ENCODE measurements at places on chromosomes 5 and 9.

GRCh38 chr5:83924171-83924570, 203.5 kb upstream of the HAPLN1 start:
- no peak for DNase-seq

DNA sequence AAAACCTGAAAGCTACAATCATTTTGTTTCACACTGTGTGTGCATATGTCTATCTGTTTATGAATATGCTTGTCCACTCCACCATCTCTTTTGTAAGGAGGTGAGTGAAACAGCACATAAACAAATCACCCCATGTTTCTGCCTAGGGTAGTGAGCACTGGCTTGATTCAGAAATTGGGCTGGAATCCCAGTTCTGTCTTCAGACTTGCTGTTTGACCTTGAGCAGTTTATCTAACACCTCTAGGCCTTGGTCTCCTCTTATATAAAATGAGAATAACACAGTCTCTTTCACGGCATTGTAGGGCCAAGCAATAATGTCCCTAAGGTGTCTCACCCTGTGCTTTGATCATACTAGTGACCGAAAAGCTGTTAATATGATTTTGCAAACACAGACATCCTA, 61.2 kb downstream of the ZNF366 start:
- no peak for DNase-seq

GRCh38 chr5:9447691-9448090, 98.2 kb downstream of the SEMA5A start:
- no peak for DNase-seq

DNA sequence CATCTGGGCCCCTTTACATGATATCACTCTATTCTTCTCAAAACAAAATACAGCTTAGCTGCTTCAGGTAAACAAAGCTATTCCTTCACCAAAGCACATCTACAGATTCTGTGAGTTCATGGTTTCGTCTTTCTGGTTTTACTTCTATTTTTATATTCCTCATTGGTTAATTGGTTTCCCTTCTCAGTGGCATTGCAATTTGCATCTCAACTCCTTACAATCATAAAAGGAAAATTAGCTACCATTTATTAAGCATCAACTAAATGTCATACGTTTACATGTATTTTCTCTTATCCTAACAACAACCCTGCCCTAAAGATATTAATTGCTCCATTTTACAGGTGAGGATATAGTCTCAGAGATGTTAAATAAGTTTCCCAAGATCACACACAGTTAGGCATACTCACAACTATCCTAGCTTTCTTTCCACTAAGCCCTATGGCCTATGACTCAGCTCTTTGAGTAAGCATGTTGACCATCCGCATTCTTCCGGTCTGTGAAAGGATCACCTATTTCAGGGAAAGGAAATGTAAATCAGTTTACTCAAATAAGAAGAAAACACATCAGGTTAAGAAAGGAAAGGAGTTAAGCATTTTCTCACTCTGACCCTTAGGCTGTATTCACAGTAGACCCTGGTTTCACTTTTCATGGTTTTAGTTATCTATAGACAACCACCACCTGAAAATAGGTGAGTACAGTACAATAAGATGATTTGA, 146.1 kb downstream of the CAAP1 start:
- DNase-seq = no peak

DNA sequence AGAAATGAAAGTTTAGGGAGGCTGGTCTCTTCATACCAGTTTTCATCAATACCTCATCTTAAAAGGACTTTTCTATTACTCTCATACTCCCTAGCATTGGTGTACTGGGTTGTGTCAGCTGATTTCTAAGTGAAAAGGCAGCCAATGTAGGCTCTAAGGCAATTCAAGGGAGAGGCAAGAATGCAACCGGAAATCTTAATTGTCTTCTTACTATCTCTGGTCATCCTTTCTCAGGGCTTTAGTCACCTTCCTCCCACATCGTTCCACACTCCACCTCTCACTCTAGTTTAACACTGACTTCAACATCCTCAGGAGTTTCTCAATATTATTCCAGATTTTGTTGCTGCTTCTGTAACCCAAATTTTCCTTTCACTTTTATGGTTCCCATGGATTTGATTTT, 281.8 kb upstream of the RFX3 start:
- no peak for DNase-seq

- no peak for DNase-seq
Observed at GRCh38 chr5:92505925-92506324, 1075.1 kb downstream of the NR2F1-AS1 start.

DNA sequence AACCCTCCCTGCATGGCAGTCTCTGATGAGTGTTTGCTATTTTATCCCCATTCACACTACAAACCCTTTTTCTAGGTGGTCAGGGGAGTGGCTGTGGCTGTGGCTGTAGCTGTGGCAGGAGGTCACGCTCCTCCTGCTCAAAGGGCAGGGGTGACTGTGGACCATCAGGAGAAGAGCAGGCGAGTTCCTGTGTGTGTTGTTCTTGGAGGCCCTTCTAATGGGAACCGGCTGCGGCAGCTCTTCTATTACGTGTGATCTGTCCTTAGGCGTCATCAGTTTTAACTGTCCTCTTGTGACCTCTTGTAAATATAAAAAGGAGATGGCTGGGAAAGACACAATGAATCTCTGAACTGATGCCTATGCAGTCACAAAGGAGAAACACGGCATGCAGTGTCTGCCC, 65.1 kb downstream of the ANKH start:
- DNase-seq = no peak

DNA sequence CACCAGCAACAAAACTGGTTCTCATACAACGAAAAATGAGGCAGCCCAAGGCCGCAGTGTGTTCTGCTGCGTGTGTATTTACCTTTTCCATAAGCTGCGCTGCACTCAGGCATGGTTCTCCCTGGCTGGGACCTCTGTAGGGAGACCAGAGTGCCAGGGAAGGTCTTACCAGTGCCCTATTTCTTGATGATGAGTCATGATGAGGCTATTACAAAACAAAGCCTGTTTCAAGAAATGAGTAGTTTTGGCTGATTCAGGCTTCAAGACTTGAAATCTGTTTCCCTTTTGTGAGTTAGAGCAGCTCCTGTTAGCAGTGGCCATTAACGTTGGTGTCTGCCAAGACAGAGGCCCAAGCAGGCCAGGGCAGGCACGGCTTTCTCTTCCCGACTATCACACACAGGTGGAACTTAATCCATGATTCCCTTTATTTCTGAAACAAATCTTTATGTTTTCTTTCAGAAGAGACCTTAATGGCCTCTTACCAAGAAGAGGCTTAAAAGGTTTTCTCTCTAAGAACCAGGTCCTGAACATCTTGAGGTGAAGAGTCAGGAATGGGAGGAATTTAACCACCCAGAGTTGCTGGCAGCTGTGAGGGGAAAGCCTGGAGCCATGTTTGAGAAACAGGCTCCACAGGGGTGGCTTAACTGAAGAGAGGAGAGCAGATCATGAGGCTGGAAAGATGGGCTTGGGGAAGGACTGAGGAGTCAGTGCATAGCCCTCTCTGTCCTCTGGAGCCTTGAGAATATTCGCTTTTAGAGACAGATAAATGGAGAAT, 41.4 kb upstream of the TIFAB start:
- no peak for DNase-seq

GRCh38 chr9:96376891-96377874, 6.3 kb downstream of the SLC35D2 start:
- DNase-seq = no peak

- DNase-seq = peak; percentile 38
Observed at GRCh38 chr9:35490155-35490909, 421 bp downstream of the RUSC2 start.

DNA sequence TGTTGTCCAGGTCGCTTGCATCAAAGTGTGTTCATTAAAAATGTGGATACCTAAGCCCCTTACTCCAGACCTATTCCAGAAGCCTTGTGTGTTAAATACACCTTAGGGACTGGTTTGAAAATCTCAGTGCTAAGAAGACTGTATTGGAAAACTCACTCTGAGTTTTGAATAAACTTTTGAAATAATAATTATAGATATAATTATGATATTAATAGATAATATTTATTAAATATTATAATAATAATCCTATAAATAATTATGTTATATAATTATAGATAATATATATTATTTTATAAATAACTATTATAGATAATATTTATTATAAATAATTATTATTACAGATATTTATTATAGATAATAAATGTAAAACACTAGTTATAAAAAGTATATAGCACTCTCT, 165.3 kb downstream of the ARRDC3 start:
- DNase-seq = no peak

- DNase-seq = no peak
Observed at GRCh38 chr5:163888366-163888765, 382.9 kb downstream of the MAT2B start.

GRCh38 chr5:176560364-176560763, 11.2 kb downstream of the CDHR2 start:
- DNase-seq = no peak

GRCh38 chr5:149002053-149002452, 60.8 kb downstream of the SH3TC2 start:
- no peak for DNase-seq

- DNase-seq = peak; percentile 73
Observed at GRCh38 chr9:7910426-7911020, 110.9 kb upstream of the DMAC1 start.

DNA sequence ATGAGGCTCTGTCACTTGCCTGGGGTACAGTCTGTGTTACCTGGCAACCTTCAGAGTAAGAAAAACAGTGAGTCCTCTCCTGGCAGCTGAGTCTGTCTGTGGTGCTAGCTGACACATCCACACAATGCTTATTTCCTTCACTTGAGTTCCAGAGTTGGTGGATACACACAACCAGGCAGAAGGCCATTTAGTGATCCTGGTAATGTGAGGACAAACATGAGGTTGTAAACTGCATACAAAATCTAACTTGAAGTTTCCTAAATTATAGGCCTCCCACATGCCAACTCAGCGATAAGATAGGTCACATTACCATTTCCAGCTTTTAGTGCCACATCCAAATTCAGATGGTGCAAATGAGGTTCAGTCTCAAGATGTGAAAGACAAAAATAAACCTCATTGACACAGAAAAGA, 125.5 kb downstream of the DCP2 start:
- no peak for DNase-seq

DNA sequence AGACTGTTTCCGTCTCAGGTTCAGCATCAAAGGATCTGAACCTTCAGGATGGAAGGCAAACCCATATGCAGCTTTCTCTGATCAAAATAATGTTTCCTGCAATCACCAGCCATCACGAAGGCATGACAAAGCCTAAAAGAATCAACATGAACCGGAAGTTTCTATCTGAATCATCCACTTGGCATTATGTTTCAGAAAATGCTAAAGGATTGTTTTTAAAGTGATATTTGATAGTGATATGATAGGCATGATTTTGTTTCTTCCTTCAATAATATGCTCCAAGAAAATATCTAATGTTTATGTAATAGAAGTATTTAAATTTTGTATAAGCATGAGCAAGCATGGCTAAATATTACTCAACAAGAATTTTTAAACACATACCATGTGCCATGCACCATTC, 219.6 kb downstream of the PLK2 start:
- no peak for DNase-seq

DNA sequence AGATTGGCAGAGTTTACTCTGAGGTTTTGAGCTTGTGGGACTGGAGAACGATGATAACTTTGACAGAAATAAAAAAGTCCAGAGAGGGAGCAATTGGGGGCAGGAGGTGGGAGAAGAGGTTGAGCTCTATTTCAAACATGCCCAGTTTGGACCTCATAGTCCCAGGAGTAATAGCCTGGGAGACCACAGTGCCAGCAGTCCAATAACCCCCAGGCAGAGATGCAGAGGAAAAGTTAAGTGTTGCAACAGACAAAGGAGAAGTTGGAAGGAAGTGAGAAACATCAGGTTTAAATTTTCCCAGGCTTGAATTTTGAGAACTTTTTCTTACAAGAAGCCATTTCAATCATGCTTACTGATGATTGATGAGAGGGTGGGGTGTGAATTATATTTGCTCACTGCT, 117.0 kb upstream of the GHR start:
- no peak for DNase-seq

- no peak for DNase-seq
Observed at GRCh38 chr5:97383996-97384395, 200.9 kb upstream of the RIOK2 start.

DNA sequence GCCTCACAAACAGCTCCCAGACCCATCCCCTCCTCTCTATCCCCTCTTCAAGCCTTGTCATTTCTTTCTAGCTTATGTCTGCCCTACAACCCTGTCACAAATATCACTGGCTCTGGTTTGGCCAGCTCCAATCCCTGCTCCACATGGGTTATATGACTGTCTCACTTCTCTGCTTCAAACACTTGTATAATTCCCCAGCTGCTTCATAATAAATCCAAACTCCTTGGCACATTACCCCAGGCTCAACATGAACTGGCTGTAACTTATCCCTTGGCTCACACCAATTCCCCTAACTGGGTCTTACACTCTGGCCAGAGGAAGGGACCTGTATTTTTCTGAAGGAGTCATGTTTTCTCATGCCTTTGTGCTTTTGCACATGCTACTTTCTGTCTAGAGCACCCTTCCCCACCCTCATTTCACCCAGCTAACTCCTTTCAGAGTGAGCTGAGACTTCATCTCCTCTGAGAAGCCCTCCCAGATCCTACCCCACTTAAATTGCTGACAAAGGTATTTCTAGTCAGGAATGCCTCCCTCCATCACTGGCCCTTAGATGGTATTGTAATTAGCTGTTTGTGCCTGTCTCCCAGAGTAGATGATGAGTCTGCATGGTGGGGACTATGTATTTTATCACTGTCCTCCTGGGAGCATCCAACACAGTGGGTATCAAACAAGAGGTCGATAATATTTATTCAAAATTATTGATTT, 5.3 kb downstream of the PRXL2C start:
- no peak for DNase-seq

GRCh38 chr9:100167915-100168654, 69.0 kb downstream of the INVS start:
- no peak for DNase-seq

DNA sequence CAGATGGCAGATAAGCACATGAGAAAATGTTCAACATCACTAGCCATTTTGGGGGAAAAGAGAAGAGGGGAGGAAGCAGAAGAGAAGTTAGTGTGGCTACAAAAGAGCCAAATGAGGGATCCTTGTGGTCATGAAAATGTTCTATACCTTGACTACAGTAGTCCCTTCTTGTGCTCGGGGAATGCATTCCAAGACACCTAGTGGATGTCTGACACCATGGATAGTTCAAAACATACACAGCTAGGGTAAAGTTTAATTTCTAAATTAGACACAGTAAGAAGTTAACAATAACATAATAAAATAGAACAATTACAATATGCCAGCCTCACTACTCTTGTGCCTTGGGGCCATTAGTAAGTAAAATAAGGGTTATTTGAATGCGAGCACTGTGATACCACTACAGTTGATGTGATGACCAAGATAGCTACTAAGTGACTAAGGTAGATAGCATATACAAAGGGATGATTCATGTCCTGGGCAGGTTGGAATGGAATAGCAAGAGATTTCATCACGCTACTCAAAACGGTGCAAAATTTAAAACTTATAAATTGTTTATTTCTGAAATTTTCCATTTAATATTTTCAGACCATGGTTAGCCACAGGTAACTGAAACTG, 344.1 kb downstream of the NR2F1-AS1 start:
- DNase-seq = no peak

DNA sequence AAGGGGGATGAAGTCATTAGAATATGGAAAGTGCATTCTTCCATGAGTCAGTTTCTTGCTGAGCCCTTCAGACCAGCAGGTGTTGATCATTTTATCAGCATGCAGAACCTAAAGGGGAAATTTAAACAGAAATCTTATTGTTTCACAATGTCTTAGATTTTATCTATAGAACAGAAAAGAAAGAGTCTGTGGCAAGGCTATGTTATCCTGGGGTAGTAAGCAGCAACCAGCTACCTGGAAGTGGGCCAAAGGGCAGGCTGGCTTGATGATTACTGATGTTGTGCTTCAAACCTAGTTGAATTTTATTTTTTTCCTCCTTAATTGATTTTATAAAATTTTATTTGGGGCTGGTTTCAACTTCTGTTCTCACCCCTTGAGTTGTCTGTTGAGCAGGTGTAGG, 101.5 kb downstream of the LRRC70 start:
- no peak for DNase-seq

Measured in globus pallidus (tissue), 1 donor.